ENCODE measurements at places on chromosomes 7 and 10.
A peak's percentile ranks its signal among the peaks of the same experiment; 100 is the strongest.

DNA sequence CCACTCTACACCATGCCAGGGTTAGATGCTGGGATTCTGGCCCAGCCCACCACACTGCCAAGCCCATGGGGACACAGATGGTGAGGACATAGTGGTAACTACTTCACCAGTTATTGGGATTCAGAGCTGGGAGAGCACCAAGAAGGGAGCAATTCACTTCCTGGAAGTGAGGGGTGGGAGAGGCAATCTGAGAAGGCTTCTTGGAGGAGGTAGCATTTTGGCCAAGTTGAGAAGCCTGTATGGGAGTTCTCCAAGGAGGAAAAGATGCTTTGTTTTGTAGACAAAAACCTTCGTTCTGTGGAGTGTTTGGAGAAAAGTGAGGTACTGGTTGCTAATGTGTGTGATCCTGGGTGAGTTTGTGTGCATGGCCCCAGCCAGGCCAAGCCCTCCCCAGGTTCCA, 3.8 kb upstream of the PRKRIP1 start:
- no peak for DNase-seq

- no peak for DNase-seq
Measured at GRCh38 chr10:115063701-115064658, 29.2 kb upstream of the ATRNL1 start.

- no peak for DNase-seq
Measured at GRCh38 chr10:18254086-18254485, 113.9 kb downstream of the CACNB2 start.

DNA sequence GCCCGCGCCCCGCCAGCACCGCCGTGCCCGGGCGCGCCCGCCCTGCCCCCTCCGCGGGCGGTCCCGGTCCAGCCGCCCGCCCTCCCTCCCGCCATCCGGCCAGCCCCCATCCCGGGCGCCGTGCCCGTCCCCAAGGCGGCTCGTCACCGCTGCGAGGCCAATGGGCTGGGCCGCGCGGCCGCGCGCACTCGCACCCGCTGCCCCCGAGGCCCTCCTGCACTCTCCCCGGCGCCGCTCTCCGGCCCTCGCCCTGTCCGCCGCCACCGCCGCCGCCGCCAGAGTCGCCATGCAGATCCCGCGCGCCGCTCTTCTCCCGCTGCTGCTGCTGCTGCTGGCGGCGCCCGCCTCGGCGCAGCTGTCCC, at the start of gene HTRA1:
TSS of gene HTRA1 (plus strand) at position 187 of the 362 bp plus-strand sequence. CDS start at position 287, 100 bp downstream.
- DNase-seq, result no peak

DNA sequence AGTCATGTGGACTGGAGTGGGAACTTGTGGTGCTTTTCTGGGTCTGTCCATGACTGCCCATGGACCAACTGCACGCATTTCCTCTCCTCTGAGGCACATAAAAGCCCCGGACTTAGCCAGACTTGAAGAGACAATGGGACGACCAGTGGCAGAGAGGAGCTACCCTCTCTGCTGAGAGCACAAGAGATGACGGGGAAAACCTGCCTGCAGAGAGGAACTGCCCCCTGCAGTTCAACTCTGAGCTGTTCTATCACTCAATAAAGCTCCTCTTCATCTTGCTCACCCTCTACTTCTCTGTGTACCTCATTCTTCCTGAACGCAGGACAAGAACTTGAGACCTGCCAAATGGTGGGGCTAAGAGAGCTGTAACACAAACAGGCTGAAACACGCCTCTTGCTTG, 184.5 kb downstream of the ZNF438 start:
- DNase-seq, result no peak

DNA sequence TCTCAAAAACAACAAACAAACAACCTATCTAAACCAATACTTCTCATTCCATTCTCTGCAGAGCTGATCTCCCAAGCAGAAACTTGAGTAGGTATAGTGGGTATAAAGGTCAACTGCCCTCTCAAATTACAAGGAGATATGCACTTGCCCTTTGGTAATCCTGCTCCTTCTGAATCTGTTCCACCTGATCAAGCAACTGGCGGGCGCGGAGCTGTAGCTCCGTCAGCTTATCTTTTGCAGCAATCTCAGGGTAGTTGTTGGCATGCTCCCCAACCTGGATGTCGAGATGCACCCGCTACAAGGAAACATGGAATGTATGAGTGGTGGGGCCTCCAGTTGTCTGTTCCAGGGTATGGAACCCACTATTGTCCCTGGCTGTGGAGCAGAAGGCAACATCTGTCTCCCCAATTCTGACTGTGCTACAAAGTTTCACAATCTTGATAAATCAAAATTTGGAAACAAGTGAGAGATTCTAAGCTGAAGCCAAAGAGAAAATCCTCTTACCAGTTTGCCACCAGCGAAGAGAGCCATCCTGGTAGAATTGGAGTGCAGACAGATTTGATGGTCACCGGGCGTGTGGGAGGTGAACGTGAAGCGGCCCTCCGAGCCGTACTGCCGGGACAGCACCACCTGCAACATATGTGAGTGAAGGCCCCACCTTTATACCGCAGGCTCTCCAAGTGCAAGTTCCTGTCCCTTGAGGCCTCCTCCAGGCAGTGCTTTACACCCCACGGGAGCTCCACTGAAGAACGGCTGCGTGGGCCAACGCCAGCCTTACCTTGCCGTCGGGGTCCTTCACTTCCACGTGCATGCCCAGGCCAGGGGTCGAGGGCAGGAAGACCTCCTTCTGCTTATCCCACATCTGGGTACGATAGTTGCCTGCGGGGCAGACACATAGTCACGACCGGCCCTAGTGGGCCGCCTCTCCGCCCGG, 819 bp downstream of the TMED4 start:
- DNase-seq, result peak; percentile 60

GRCh38 chr10:124225029-124225466, 131.7 kb upstream of the CHST15 start:
- DNase-seq, result no peak

GRCh38 chr7:16571941-16572340, 45.3 kb downstream of the LRRC72 start:
- DNase-seq, result no peak

DNA sequence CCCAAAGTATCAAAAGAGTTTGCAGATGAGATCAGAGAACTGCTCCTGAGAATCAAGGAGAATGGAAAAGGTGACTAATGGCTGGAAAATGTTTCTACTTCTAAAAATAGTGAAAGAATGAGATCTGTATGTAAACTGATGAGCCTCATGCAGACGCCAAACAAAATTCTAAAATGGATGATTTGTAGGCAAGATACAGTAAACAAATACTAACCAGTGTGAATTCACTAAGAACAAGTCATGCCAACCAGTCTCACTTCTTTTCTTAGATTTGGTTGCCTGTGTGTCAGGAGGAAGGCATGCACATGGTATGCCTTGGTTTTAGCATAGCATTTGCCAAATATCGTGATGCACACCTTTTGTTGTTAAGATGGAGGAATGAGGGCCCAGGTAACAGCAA, 94.9 kb upstream of the PIK3CG start:
- no peak for DNase-seq

- DNase-seq, result no peak
Measured at GRCh38 chr7:21923658-21924057, 22.0 kb downstream of the CDCA7L start.

GRCh38 chr10:124652701-124653100, 91.5 kb downstream of the FAM53B start:
- no peak for DNase-seq

GRCh38 chr7:12889391-12889790, 202.0 kb downstream of the ARL4A start:
- no peak for DNase-seq

DNA sequence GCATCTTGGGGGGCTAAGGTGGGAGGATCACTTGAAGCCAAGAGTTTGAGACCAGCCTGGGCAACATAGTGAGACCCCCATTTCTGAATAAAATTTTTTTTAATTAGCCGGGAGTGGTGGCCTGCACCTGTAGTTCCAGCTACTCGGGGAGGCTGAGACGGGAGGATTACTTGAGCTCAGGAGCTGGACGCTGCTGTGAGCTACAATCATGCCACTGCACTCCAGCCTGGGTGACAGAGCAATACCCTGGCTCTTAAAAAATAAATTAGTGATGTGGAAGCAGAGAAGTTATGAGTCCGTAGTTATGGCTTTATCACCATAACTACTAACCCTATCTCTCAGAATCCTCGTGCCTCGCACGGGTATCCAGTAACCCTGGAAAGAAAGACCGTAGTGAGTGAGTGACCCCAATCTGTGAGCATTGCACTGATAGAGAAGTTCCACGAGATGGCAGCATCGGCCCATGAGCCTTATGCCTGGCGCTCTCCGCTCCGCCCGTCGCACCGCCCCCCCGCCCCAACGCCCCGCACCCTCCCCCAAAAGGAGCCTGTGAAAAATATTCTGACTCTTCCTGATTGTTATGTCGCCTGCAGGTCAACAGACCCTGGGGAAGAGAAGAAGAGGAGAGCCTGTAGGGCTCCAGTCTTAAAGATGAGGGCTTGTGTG, 4.9 kb upstream of the SLC29A3 start:
- peak; percentile 54 for DNase-seq

DNA sequence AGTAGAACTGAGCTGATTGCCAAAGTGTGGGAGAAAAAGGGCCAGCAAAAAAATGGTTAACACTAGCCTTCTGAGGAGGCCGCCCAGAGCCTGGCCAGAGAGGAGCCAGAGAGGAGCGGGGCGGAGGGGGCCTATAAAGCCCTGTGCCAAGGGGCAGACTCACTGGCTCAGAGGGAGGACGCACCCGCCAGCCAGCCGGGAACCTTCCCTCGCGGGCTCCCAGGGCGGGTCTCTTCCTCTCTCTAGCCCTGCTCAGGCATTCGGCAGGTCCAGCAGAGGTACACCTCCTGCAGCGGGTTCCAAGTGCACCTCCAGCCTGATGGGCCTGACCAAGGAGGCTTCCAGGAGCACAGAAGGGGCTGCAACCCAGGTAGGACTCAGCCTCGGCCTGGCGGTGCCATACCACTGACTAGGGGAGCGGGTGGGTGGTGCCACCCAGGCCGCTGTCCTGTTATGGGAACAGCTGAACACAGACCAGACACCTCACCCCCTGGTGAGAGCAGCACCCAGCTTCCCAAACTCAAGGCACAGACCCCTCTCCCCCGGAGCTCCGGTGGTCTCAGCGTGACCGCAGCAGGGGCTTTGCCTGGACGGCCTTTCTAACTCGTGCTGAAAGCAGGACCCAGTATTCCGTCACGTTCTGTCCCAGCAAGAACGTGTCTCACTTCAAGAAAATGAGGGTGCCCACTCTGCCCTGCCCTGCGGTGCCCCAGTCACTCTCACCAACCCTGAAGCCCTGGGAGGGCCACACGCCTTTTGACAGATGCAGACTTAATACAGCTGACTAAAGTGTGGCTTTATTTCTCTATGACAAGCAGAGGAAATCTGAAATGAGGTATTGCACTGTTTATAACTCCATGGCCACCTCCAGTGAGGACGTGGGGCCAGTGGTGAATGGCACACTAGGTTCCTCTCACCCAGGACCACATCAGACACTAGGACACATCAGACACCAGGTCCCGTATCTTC, at the start of gene GPER1:
TSS of gene GPER1 (plus strand) at position 162 of the 969 bp plus-strand sequence. CDS start 3,616 bp downstream, outside the sequence.
- no peak for DNase-seq

DNA sequence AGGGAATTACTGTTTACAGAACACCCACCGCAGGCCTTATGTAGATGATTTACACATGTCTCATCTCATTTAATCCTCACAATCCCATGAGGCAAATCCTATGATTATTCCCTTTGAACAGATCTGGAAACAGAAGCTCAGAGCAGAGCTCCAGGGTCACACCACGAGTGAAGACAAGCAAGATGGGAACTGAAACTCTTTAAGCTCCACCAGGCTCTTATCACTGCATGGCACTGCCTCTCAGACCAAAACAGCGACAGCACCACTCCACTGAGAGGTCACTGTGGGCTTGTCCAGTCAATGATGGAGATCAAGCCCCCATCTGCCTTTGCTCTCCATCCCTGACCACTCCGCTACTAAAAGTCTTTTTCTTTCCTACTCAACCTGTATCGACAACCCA, 5.9 kb downstream of the GRID1 start:
- no peak for DNase-seq

GRCh38 chr7:143015084-143015483, 11.8 kb downstream of the OR9A2 start:
- DNase-seq, result no peak

DNA sequence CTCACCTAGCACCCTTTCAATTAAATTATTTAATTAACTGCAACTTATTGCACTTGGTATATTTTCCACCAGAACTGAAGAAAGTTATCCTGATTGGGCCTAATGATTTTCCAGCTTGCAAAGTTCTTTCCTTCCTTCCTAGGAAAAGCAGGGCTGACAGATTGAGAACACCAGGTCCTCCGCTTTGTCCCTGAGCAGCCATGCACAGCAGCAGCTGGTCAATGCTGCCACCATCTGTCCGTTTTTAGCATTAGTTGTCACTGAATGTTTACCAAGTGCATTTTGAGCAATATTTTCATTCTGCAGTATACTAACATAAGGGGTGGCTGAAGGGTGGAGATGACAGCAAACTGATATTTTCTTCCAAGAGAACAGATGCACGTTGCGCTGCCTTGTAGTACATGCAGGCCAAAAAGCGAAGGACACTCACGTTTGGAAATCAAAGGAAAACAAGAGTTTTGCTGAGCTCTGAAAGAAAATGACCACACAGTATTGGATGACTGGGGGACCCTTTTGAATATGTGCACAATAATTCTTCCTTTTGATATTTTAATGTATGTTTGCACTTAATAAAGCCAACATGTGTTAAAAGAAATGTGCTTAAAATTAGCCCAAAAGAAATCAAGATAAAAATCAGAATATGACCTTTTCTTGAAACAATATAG, 248.8 kb upstream of the PTN start:
- peak; percentile 32 for DNase-seq

GRCh38 chr10:125159486-125159931, 854 bp downstream of the CTBP2 start:
- DNase-seq, result no peak

GRCh38 chr7:39312254-39312989, 253.8 kb upstream of the YAE1 start:
- no peak for DNase-seq

DNA sequence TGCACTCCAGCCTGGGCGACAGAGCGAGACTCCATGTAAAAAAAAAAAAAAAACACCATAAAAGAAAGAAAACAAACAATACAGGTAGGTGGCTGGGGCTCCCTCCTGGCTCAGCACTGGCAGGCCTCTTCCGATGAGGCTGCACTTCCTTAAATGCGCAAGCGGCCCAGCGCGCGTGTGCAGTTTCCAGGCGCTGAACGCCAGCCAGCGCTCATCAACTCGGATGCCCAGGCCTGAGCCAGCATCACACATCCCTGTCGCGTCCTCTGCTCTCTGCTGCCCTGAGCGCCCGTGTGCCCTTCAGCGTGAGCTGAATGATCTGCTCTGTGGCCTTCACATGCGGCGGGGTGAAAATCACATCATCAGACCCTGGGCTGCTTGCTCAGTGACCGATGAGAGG, 31.8 kb downstream of the NUDT1 start:
- no peak for DNase-seq

DNA sequence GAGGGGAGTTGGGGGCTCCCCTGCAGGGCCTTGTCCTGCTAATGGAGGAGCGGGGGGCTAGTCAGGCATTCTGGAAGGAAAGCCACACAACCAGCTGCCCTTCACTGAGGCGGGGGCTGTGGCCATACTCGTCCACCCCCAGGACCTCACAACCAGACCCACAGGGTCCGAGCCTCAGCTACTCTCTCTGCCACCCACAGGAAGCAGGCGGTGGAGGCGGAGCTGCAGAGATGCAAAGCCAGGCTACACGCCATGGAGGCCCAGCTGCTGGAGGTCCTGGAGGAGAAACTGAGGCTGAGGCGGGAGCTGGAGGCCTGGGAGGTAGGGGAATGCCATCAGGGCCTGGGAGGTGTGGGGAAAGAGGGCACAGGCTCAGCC, 3.1 kb downstream of the ABHD11 start:
- no peak for DNase-seq

GRCh38 chr10:111200505-111201186, 123.8 kb downstream of the ADRA2A start:
- DNase-seq, result no peak

GRCh38 chr10:88651101-88651551, 13.1 kb upstream of the LIPF start:
- DNase-seq, result no peak
